ENCODE measurements at places on chromosomes 5 and 9.

DNA sequence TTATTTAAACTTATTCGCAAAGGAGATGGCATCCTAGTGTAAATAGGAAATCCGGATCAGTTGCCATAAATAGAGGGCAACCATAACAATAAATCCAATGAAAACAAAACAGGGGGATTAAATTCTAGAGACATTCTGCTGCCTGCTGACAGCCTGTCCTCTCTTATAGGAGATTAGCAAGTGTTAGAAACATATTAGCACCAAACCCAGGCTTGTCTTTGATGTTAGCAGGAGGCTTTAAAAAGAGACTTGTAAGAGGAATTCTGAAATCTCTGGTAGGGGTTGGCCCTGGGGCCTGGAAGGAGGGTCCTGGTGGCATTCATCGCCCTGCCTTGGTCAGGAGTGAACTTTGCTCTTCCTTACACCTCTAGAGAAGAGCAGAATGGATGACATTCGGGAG lies 21.6 kb downstream of the NDST1 start:
- no peak for DNase-seq

- DNase-seq, result peak; percentile 65
Observed at GRCh38 chr5:59569158-59569557, 324.4 kb downstream of the PDE4D start.

GRCh38 chr9:76643399-76644117 lies 120.7 kb upstream of the PCA3 start:
- no peak for DNase-seq

DNA sequence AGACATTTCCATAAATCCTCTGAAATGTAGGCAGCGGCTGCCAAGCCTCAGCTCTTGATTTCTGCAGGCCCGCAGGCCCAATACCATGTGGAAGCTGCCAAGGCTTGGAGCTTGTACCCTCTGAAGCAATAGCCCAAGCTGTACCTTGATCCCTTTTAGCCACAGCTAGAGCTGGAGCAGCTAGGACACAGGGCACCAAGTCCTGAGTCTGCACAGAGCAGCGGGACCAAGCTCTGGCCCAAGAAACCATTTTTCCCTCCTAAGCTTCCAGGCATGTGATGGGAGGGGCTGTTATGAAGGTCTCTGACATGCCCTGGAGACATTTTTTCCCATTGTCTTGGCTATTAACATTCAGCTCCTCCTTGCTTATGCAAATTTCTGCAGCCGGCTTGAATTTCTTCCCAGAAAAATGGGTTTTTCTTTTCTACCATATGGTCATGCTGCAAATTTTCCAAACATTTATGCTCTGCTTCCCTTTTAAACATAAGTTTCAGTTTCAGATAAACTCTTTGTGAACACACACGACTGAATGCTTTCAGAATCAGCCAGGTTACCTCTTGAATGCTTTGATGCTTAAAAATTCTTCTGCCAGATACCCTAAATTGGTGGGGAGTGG lies 14.4 kb upstream of the ZFR start:
- DNase-seq, result no peak

DNA sequence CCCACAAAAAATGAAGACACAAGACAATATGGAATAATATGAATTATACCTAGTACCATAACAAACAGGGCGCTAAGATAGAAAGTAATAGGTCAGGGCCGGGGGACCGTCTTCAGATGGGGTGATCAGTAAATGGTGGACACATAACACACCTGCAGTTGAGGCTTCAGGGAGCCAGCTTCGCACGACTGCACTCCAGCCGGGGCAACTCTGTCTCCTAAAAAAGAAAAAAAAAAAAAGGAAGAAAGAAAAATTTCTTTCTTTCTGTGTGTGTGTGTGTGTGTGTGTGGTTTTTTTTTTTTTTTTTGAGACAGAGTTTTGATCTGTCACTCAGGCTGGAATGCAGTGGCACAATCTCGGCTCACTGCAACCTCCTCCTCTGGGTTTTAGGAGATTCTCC lies 75.0 kb upstream of the HSPA9 start:
- no peak for DNase-seq

DNA sequence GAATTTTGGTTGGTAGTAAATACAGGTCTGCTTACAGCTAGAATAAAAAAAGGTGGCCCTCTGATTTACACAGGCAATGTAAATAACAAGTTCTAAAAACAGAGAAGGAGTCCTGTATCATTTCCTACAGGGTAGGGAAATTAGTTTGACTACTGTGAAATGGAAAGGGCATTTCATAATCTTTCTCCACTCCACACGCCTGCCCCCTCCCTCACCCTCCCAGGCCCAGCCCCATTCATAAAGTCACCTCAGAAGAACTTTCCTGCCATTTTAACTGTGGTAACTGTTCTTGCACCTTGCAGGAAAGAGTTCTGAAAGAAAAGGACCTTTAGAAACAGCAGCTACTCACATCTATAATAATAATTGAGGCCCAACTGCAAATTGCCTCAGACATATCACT lies 69.7 kb downstream of the MEF2C start:
- DNase-seq, result no peak

- peak; percentile 75 for DNase-seq
Observed at GRCh38 chr9:72149231-72149975, at the start of gene GDA. Gene GDA, plus strand, starts transcription at chr9:72149440. Its CDS starts 120 bp downstream, at chr9:72149560.

- no peak for DNase-seq
Observed at GRCh38 chr9:135129137-135129695, 41.7 kb downstream of the OLFM1 start.

GRCh38 chr5:93150311-93151012 lies 430.6 kb downstream of the NR2F1-AS1 start:
- no peak for DNase-seq
